OCI-LY7 (cell line): ENCODE measurements at places on chromosomes 2 and 18.

GRCh38 chr2:181185948-181186347 is 205.5 kb downstream of the UBE2E3 start:
- DNase-seq, result no peak

- DNase-seq, result no peak
Measured at GRCh38 chr2:221455214-221455613, 116.9 kb downstream of the EPHA4 start.

GRCh38 chr2:86069091-86069685 is 36.5 kb downstream of the POLR1A start:
- DNase-seq, result no peak

GRCh38 chr2:143158551-143159485 is 29.6 kb downstream of the ARHGAP15 start:
- peak; percentile 40 for DNase-seq

DNA sequence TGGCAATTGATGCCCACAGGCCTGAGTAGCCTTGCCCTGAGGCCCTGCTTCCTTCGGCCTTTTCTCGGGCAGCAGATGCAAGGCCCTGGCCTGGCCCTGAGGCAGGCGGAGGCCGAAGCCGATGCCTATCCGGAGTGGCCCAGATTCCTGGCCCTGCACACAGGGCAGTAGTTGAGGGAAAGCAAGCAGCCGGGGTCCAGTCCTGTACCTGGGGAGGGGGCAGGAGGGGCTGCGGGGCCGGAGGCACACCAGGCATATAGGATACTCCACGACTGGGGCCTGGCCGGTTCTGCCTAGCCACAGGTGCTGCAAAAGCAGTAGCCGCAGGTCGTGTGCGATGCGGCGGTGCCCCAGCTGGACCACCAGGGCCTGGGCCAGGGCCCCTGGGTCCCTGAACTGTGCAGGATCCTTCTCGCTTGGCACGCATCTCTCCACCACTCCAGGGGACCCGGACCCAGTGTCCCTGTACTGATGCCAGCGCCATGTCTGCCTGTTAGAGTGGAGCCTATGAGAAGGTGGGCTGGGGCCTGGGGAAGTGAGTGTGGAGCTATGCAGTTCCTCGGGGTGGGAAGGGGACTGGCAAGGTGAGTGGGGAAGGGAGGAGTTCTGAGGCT is 1.8 kb downstream of the PRR30 start:
- DNase-seq, result no peak

GRCh38 chr2:8680822-8681760 is 765 bp upstream of the ID2 start:
- peak; percentile 88 for DNase-seq

- DNase-seq, result no peak
Measured at GRCh38 chr2:36663295-36663694, 33.2 kb upstream of the VIT start.

GRCh38 chr2:110101901-110102803 is 13.5 kb downstream of the MALL start:
- no peak for DNase-seq

DNA sequence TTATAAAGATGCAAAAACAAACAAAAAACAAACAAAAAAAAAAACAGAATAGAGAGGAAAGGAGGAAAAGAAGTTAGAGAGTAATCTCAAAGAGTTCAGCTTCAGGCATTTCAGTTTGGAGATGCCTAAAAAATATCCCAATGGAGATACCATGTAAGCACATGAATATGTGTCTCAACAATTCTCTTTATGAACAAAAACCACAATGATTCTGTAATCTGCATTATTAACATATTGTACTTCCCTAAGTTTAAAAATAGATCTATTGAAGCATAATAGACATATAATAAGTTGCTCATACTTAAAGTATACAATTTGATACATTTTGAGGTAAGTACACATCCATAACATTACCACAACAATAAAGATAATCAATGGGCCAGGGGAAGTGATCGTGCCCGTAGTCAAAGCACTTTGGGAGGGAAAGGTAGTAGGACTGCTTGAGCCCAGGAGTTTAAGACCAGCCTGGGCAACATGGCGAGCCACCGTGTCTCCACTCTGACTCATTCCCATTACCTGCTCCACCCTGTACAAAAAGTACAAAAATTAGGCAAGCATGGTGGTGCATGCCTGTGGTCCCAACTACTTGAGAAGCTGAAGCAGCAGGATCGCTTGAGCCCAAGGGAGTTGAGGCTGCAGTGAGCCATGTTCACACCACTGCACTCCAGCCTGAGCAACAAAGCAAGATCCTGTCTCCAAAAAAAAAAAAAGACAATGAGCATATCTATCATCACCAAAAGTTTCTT is 158.9 kb downstream of the ATAD2B start:
- no peak for DNase-seq

GRCh38 chr18:56851774-56852173 is 200.6 kb downstream of the WDR7 start:
- DNase-seq, result peak; percentile 36

- no peak for DNase-seq
Measured at GRCh38 chr2:213189001-213189899, 37.8 kb upstream of the IKZF2 start.

GRCh38 chr2:127650041-127650784 is 4.3 kb downstream of the GPR17 start:
- no peak for DNase-seq

DNA sequence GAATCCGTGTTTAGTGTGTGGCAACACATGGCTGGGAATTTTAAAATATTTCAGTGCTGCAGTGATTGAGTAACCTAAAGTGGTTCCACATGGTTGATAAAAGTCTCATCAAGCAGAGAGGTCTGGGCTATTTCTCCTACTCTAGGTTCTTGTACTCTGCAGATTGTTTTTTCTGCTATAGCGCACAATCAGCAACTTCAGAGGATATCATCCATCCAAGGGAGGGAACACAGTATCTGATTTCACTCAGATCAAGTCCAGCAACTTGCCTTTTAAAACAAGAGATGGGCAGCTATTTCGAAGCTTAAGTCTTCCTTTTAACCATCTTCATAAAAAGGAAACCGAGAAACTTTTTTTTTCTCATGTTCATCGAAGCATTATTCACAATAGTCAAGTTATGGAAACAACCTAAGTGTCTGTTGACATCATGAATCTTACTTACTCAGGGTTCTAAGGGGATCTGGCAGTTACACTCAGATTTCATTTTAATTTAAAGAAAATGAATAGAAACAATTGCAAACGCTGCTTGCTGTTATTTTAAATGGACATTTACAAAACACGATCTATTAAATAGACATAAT is 172.7 kb upstream of the TRIB2 start:
- DNase-seq, result no peak

DNA sequence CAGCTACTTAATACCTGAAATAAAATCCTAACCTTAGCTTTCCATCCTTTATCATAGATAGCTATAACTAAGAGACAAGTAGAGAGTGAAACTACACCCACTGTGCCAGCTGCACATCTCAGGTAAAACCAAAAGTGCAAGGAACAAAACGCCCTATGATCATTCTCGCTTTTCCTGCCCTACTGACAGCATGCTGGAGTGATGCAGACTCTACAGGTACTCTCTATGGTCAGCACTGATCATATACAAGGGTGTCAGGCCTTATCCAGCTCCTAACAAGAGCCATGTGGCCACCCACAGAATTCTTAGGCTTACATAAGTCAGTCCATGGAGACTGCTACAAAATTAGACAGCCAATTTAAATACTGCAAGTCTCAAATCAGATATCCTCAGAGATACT is 45.6 kb downstream of the REV1 start:
- DNase-seq, result no peak

GRCh38 chr2:3952866-3953516 is 249.6 kb downstream of the DCDC2C start:
- no peak for DNase-seq

DNA sequence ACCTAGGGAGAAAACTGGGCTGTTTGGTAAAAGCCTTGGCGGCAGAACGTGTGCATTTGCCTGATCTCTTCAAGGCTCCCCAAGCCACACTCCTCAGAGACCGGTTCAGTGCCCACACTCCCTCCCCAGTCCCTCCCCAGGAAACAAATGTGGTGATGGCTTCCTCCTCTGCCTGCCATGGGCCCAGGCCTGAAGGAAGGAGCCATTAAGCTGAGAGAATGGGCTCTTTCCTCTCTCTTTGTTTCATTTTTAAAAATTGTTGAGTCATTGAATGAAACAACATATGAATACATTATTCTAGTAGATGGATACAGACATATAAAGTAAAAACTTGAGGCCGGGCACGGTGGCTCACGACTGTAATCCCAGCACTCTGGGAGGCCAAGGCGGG is 50.6 kb upstream of the YWHAQ start:
- DNase-seq, result no peak

DNA sequence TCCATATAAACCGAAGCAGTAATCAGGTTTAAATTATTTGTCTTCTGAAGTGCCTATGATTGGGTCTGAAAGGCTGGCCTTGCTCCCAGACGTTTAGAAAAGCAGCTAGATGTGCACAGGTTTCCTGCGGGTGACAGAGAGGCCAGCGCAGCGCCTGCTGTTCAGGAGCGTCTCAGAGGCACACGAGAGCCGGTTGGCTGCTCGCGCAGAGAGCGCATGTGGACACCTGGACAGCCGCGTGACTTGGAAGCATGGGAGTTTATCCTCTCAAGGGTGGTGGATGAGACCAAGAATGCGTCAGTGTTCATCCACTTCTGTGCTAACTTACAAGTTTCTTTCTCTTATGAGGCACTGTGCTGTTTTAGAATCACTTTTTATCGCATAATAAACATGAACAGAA is 303.7 kb downstream of the PTGR3 start:
- DNase-seq, result no peak

GRCh38 chr2:203891474-203891873 is 23.9 kb downstream of the CTLA4 start:
- no peak for DNase-seq

GRCh38 chr2:197259470-197259999 is 51.0 kb downstream of the ANKRD44 start:
- DNase-seq, result no peak

DNA sequence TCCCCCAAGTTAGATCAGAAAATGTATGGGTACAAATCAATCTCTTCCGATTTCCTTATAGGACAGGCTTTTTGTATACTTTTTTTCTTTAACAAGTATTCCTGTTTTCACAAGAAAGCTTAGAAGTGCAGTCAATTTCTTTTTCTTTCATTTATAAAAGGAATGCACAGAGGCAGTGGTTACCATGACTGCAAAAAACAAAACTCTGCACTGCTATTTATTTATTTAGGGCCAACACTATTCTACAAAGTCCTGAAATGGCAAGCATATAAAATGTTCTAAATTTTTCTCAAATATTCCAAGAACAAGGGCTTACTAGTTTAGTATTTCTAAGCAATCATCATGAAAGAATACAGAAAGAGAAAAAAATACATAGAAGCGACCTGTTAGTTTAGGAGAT is 22.2 kb downstream of the ATAD2B start:
- DNase-seq, result no peak

DNA sequence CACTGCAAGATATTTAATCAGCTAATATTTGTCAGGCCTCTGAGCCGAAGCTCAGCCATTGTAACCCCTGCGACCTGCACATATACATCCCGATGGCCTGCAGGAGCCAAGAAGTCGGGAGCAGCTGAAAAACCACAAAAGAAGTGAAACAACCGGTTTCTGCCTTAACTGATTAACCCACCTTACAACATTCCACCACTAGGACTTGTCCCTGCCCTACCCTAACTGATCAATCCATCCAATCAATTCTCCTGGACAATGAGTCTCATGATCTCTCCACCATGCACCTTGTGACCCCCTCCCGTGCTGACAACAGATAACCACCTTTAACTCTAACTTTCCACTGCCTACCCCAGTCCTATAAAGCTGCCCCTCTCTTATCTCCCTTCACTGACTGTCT is 945.4 kb upstream of the GYPC start:
- DNase-seq, result no peak
